ENCODE measurements at places on chromosomes 7 and 10. TPM values are rescaled to one million over a fixed set of nuclear protein-coding genes. Genes with fewer than 3 reads are reported as not detected.

CLRN3 gene
- 6.5 TPM for total RNA-seq

TMEM176A gene
- total RNA-seq = 71.8 TPM

COL13A1 gene
- 13.0 TPM for total RNA-seq

EVX1 gene
- not detected for total RNA-seq

BICC1 gene
- total RNA-seq = 70.7 TPM

SERPINE1 gene
- 3.4 TPM for total RNA-seq

LIPK gene
- total RNA-seq = not detected

DGKI gene
- 4.0 TPM for total RNA-seq

NUTM2A gene
- 2.7 TPM for total RNA-seq

MAGI2 gene
- total RNA-seq = 56.2 TPM

STN1 gene
- 27.9 TPM for total RNA-seq

THSD7A gene
- total RNA-seq = 54.5 TPM

NME8 gene
- total RNA-seq = 1.2 TPM

TEX47 gene
- not detected for total RNA-seq

BTBD16 gene
- 0.41 TPM for total RNA-seq

TACR2 gene
- not detected for total RNA-seq

CYREN gene
- total RNA-seq = 43.5 TPM

GBF1 gene
- 41.2 TPM for total RNA-seq

RTKN2 gene
- 5.7 TPM for total RNA-seq

MINDY4 gene
- 13.2 TPM for total RNA-seq

AKR1E2 gene
- 24.2 TPM for total RNA-seq

Data from metanephros (tissue), 2 donors.